Stimulated activated CD4-positive, alpha-beta T cell treated with anti-CD3 and anti-CD28 coated beads, Interleukin-12 subunit alpha, Interleukin-12 subunit beta, amount 100 ng/mL, for 24 hours (primary cell): ENCODE measurements at places on chromosomes 12 and 14.

DNA sequence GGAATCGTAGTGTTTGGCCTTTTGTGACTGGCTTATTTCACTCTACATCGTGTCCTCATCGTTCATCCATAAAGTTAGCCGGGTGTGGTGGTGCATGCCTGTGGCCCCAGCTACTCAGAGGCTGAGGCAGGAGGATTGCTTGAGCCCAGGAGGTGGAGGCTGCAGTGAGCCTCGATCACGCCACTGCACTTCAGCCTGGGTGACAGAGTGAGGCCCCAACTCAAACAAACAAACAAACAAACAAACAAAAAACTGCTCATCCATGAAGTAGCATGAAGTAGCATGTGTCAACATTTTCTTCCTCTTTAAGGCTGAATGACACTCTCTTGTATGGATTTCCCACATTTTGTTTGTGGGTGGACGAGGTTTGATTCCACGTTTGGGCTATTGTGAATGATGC, 44.0 kb upstream of the MEG3 start:
- no peak for DNase-seq

- no peak for DNase-seq
Observed at GRCh38 chr12:12445165-12445881, 88.4 kb downstream of the BORCS5 start.

GRCh38 chr14:63715360-63715759, 12.5 kb downstream of the SGPP1 start:
- DNase-seq = no peak

- no peak for DNase-seq
Observed at GRCh38 chr12:116861320-116861719, 19.9 kb downstream of the HRK start.

DNA sequence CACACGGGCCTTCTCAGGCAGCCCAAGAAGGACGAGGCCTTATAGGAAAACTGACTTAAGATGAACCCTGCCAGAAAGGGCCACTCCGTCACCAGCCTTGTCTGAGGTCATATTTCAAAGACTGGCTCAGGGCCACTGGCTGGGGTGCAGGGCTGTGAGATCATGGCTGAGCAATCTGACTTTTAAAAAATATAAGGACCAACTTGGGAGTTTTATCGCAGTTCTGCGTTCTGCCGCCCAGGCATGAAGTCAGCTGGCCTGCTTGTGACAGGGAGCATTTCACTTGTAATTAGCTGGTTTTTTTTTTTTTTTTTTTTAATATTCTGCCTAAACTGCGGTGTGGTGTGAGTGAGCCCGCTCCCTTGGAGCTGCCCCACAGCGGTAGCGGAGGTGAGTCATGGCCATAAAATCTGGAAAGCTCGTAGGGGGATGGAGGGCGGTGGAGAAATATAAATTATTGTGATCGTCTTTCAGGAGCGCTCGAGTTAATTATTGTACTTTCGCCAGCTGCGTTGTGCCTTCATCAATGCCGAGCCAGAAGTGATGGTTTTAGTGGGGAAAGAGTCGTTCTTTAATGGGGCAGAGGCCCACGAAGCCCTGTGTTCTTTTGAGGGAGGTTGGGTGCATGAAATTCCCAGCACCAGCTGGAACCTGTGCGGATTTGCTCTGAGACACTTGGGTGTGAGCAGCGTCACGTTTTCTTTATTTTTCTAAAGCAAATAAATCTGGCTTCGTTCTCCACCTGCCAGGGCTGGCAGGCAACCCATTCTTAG, 231.9 kb downstream of the C12orf75 start:
- DNase-seq = no peak

- no peak for DNase-seq
Observed at GRCh38 chr12:89244536-89244935, 107.8 kb downstream of the DUSP6 start.

DNA sequence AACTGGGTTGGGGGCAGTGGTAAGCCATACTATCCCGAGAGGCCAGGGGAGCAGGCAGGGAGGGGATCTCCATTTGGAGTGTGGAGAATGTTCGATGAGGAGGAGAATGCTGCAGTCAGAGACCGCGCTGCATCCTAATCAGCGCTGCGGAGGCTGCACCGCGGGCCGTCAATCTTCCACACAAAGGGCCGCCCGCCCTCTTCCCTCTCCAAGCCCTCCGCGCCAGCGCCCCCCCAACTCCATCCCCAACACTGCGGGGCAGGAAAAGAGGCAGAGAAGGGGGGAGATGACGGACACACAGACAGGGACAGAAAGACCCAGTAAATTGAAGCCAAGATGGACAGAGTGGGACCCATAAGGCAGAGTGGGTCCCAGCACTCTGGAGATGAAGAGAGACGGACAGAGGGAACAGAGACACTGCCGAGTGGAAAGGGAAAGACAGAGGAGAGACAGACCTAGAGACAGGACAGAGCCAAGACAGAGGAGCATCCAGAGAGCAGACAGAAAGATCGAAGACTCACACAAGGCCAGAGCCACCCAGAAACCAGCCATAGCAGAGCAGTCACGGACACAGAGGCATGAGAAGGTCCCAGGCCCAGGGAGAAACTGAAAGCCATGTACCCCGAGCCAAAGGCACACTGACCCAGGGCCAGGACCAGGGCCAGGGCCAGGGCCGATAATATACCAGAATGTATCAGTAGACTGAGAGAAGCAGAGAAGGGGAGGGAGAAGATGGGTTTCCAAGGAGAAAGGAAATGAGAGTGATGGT, 3.5 kb downstream of the CISTR start:
- no peak for DNase-seq

GRCh38 chr12:108839018-108839889, 18.1 kb downstream of the SSH1 start:
- DNase-seq = no peak

GRCh38 chr14:30958555-30959407, 66.7 kb upstream of the AP4S1 start:
- DNase-seq = no peak

DNA sequence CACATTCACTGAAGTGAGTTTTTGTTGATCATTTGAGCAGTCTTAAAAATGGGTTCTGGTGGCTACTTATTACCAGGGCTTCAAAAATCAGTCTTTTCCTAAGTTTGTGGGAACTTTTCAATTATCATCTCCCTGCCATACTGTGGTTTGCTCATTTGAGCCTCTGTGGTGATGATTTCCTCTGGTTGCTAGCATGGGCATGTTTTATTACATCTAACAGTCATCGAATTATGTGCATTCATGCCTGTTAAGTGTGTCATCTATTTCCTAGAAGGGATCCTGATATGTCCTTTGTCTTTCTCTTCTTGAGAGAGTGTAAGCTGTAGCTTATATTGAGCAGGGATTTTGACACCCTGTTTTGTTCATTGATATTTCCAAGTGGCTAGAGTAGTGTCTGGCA, 116.8 kb downstream of the WIF1 start:
- no peak for DNase-seq

GRCh38 chr12:18942669-18943068, 186.9 kb upstream of the PLEKHA5 start:
- no peak for DNase-seq

- DNase-seq = no peak
Observed at GRCh38 chr12:13692332-13692731, 289.1 kb downstream of the GRIN2B start.

- DNase-seq = no peak
Observed at GRCh38 chr14:67851785-67852410, 32.3 kb downstream of the RAD51B start.

- no peak for DNase-seq
Observed at GRCh38 chr14:93056840-93057585, 58.7 kb downstream of the ITPK1 start.

- DNase-seq = no peak
Observed at GRCh38 chr12:102498471-102498870, 18.1 kb upstream of the IGF1 start.

DNA sequence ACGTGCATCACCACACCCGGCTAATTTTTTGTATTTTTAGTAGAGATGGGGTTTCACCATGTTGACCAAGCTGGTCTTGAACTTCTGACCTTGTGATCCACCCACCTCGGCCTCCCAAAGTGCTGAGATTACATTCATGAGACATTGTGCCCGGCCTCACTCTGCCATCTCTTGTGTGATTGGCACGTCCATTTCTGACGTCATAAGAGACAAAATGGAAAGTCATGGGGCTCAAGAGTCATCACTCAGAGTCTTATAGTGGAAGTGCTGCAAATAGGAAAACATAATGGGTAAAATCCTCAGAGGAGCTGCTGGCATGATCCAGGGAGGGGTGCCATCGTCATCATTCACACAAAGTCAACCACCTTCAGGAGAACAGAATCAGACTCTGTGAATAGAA, 54.2 kb upstream of the GPATCH2L start:
- no peak for DNase-seq

- no peak for DNase-seq
Observed at GRCh38 chr12:54373649-54374561, 9.6 kb upstream of the GPR84 start.

- DNase-seq = no peak
Observed at GRCh38 chr12:3795492-3796133, 42.7 kb upstream of the CRACR2A start.
